Mucosa of gallbladder (tissue), 1 donor: ENCODE measurements at places on chromosomes 2 and 18.
A peak's percentile ranks its signal among the peaks of the same experiment; 100 is the strongest.

- peak; percentile 54 for DNase-seq
Observed at GRCh38 chr2:96470636-96471035, 34.5 kb downstream of the NEURL3 start.

- DNase-seq: no peak
Observed at GRCh38 chr2:24521975-24522639, 31.1 kb downstream of the NCOA1 start.

DNA sequence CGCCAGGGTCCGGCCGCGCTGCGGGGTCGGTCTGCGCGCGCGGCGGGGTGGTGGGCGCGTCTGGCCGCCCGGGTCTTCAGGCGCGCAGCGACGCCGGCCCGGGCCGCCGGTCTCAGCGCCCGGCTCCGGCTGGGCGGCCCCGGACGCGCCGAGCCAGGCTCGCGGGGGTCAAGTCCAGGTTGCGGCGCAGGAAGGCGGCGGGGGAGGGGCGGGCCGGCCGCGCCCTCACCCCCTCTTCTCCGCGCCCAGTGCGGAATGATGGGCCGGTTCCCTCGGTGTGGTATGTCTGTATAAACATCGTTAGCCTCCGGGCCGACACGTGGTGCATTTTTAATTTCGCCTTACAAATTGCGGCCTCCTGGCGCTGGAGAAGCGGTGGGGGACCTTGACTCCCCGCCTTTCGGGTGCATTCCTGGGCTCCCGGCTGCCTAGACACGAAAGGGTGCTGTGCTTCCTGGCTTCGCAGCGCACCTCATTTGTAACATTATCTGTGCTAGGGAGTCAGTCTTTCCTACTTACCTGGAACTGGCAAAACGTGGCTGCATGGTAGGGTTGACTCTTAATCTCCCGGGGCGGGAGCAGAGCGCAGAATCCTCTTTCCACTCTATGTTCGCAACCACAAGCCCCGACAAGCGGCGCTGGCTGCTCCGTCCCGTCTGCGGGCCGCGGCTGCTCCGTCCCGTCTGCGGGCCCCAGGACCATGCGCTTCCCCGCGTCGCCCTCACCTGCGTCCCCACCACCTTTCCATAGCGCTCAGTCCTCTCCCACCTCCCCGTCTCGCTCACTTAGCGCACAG, 69.0 kb downstream of the CTAGE1 start:
- peak; percentile 70 for DNase-seq

DNA sequence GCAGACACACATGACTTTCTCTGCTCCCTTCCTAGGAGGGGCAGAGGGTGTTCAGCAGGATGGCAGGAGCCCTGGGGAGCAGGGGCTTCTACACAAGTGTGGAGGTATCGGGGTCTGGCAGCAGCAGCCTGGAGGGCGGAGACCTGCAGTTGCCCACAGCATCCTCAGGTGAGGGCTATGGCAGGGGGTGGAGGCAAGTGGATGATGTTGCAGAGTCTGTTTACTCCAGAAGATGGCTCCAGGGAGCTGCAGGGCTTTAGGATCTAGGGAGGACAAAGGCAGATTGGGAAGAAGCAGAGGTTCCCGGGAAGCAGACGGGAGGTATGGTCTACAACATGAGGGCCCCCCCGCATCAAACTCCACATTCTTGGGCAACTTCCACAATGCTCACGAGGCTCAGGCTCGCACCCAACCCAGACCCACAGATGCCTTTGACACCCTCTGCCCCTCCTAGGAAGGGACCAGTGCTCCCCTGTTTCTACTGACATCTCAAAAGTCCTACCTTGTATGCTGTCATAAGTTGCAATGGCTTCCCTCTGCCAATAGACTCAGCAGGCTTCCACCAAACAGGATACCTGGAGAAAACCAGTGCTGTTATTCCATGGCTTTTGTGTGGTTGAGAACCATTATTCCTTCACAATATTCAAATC, 12.0 kb upstream of the ATP6V1C2 start:
- no peak for DNase-seq

DNA sequence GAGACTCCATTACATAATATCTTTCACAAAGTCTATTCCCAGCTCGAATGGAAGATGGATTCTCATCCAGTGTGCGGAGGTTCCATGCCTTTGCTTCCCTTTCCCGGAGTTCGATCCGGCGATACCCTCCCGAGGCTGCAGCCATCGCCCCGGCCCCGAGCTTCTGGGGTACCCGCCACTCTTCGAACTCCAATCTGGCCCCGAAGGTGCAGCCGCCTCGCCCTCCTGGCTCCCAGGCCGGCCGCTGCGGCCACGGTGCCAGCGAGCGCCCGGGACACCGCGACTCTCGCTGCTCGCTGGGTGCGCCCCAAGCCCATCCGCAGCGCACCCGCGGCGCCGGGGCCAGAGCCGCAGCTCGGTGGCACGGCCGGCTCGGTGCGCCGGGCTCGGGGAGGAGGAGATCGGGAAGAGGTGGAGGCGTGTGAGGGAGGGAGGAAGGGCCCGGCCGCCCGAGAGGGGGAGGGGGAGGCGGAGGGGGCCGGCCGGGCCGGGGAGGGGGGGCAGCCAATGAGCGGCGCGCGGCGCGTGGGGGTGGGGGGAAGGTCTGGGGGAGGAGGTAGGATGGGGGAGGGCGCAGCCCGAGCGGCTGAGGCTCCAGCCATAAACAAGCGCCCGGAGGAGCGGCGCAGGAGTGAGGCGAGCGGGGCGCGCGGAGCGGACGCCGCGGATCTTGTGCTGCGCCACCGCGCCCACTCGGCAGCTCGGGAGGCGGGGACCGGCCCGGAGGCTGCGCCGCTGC, at the start of gene CRIM1:
Gene CRIM1, plus strand, starts transcription at position 628 of the 739 bp plus-strand sequence. CDS start 515 bp downstream, outside the sequence.
- DNase-seq: peak; percentile 91

DNA sequence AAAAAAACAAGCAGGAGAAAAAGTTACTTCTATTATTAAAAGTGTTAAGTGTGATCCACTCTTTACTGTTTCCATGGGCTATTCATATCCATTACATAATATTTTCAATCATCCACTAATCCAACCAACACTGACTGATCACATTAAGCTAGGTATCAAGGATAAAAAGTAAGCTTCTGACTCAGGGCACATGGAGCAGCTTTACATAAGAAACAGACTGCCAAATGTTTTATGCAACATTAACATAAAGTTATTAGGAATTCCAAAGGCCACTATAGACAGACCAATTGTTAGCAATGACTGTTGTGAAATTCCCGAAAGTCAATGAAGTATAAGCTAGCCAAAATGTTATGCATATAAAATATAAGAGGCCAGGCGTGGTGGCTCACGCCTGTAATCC, 277.6 kb downstream of the ZEB2 start:
- no peak for DNase-seq

DNA sequence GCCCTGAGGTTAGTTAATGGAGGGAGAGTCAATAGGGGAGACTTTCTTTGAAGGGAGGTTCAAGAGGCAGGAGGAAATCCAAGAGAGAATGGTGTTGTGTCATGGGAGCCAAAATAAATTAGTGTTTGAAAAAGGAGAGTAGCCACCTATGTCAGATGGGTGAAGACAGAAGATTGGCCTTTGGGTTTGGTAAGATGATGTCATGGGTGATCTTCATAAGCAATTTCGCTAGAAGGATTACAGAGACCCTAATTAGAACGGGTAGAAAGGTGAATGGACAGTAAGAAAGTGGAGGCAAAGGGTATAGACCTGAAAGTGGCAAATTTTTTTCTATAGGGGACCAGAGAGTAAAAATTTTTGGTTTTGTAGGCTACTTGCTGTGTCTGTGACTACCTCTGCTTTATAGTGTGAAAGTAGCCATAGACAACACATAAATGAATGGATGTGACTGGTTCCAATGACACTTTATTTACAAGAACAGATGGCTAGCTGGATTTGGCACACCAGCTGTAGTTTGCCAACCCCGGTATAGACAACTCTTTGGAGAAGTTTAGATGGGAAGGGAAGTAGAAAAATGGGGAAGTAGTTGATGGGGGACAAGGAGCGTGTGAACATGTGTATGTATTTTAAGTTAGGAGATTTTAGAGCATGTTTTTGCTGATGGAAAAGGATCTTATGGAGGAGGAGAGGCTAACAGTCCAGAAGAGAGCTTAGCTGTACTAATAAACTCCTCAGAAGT, 9.3 kb downstream of the STAMBP start:
- DNase-seq: no peak

- no peak for DNase-seq
Observed at GRCh38 chr2:26945991-26946750, 24.3 kb upstream of the MAPRE3 start.

- peak; percentile 78 for DNase-seq
Observed at GRCh38 chr18:22084547-22084946, 84.8 kb upstream of the GATA6 start.

DNA sequence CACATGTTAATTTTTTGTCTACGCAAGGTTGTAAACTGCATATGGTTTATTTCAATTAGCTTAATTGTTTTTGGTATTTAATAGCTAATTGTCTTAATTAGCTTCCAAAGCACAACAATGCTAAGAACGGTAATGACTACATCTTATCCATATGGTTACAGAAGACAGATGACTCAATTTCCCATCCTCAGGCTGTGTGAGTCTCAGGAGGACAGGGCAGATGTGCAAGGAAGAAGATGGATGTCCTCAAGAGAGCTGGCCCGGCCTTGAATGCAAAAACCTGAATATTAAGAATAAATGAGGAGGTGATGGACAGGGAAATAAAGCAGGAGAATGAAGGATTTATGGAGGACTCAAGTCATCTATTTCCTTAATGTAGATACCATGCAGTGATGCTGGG, 31.4 kb downstream of the SLC4A3 start:
- DNase-seq: no peak

GRCh38 chr2:183898641-183899040, 699.7 kb upstream of the ZNF804A start:
- no peak for DNase-seq

- DNase-seq: no peak
Observed at GRCh38 chr2:186713691-186714090, 19.8 kb downstream of the FAM171B start.

GRCh38 chr2:209523041-209523740, 99.3 kb downstream of the MAP2 start:
- DNase-seq: no peak

DNA sequence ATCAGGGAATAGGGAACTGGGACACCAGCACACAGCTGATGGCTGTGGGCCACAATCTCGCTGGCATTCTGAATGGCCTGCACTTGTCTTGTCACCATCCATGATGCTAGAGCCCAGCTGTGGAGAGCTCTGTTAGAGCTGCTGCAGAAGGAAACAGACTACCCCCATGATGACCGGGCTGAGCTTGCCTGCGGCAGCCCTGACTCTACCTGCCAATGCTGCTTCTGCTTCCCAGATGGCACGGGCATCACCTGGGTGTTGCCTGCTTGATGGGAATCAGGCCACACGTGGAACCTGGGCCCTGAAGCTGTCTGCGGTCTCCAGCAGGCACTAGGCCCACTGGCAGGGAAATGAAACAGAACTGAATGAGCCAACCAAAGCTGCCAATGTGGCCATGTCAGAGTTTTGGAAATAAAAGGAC, 11.2 kb upstream of the DAW1 start:
- DNase-seq: no peak

DNA sequence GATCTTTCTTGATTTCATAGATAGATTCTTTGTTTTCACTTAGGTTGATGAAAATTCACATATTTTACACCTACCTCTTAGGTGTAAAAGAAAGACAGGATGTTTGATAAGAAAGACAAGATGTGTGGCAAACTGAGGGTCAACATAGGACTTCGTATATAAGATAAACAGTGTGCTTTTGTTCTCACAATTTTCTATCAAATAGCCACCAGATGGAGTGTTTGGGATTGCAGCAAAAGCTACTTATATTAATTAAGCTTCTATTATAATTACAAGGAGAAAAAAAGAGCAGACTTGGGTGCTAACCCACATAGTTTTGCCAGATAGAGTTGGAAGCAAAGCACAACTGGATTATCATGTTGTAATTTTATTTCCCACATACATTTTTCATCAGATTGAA, 232.9 kb downstream of the CDH7 start:
- DNase-seq: no peak

DNA sequence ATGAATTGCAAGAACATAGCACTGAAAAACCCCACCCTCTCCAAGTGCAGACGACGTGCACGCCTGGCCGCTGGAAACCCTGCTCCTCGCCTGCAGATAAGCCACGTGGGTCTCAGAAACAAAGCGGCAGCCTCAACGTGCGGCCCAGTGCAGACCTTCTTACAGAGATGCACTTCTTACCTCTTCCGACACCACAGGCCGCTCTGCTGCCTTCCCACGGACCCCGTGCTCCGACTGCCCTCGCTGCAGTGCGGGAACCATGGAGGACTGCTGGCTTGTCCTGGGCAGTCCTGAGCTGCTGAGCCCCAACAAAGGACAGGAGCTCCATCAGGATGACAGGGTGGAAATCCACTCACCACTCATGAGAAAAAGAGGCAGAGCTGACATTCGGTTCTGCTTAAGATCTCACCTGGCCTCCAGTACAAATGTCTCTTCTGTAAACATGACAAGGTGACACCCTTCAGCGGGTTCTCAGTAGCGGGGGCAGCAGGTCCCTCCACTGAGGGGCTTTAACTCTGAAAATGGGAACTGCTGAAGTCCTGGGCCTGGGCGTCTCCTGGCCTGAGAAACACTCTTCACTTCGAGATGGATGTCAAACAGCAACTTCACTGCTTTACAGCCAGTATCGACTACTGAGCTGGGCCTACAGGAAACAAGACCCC, 6.2 kb downstream of the COPS9 start:
- no peak for DNase-seq

DNA sequence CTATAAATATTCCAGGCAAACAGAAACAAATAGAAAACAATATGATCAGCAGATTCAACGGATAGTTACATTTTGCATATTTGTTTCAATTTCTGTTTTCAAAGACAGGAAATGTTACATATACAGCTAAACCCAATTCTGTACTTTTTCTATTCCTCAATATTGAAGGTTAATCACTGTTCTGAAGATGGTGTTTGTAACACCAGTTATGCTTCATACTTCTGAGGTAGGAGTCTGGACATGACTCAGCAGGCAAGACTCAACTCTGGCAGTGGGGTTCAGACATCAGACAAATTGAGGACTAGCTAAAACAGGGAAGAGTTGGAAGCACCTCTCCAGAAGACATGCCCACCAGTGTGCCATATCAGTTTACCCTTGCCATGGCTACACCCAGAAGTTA, 16.6 kb downstream of the SERPINB13 start:
- no peak for DNase-seq

GRCh38 chr2:24493713-24494112, 2.7 kb downstream of the NCOA1 start:
- DNase-seq: no peak

- no peak for DNase-seq
Observed at GRCh38 chr2:5915881-5916310, 223.7 kb downstream of the SOX11 start.

DNA sequence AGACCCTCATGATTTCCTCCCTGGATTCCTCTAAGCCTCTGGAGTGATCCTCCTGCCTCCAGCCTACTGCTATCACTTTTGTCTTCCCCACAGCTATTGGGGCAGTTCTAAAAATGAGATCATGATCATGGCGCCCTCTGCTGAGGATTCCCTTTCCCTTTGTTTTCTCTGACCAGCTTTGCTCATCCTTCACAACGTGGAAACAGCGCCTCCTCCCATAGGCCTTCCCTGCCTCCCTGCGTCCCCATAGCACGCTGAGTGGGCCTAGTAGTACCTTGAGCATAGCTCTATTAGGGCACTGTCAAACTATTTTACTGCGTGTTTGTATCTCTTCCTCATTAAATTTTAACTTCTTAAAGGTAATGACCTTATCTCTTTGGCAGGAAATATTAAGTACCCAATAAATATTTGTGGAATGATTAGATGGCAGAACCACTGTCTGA, 207.0 kb upstream of the FANCL start:
- peak; percentile 64 for DNase-seq
